ENCODE measurements at places on chromosomes 3 and 15.

GRCh38 chr3:129602730-129603560 lies 3.5 kb downstream of the PLXND1 start:
- no peak for DNase-seq

DNA sequence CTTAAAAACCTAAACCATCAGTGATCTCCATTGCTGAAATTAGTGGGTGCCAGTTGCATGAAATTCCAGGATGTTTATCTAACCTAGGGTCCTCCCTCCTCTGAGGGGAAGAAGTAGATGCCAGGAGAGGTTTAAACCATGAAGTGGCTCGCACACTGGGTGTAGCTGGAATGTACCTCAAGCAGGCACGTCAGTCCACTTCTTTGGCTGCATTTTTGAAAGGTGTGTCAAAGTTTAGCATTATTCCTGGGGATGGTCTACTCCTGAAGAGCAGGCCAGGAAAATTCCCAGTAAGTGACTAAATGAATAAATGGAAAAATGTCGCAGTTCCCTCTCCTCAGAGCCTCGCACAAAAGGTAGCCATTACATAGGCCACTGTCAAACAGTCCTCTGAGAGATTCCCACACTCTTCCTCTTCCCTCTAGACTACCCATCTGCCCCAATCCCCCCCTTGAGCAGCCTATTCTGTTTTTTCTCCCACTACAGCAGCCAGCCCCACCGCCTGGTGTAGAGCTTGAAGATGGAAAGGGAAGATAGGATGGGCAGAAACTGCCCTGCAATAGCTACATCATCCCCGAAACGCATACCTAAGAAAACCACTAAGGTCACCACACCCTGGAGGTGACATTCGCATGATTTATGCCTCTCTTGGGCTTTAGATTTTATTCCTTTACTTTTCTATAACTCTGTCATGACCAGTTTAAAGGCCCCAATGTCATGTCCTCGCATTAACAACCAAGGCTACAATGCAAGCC lies 655 bp upstream of the TMOD3 start:
- DNase-seq = no peak

DNA sequence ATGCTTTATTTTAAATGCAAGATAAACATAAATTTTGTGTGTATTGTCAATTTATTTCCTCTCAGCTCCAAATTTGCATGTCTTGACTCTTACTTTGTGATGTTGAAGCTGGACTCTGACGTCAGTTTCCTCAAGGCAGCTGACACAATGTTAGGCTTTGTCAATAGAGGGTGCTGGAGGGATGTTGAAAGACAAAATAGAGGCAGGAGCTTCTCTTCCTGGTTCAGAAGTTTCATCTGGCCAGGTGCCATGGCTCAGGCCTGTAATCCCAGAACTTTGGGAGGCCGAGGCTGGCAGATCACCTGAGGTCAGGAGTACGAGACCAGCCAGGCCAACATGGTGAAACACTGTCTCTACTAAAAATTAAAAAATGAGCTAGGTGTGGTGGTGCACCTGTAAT lies 408.6 kb downstream of the GBE1 start:
- no peak for DNase-seq

DNA sequence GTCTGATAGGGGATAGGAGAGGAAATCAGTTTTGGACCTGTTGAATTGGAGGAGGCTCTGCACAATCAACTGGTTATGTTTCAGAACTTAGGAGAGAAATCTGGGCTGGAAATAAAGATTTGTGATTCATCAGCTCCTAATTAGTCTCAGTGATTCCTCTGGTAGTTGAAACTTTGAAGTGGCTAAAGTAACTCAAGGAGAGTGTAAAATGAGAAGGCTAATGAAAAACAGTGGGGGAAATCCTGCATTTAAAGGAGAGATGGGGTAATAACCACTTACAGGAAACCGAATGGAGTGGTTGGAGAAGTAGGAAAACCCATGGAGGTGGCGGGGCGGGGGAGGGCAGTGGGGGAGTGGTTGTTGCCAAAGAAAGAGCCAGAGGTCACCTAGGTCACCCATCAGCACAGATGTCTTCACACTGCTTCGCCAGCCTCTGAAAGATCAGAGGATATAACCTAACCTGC lies 32.6 kb downstream of the MAP2K5 start:
- DNase-seq = no peak

DNA sequence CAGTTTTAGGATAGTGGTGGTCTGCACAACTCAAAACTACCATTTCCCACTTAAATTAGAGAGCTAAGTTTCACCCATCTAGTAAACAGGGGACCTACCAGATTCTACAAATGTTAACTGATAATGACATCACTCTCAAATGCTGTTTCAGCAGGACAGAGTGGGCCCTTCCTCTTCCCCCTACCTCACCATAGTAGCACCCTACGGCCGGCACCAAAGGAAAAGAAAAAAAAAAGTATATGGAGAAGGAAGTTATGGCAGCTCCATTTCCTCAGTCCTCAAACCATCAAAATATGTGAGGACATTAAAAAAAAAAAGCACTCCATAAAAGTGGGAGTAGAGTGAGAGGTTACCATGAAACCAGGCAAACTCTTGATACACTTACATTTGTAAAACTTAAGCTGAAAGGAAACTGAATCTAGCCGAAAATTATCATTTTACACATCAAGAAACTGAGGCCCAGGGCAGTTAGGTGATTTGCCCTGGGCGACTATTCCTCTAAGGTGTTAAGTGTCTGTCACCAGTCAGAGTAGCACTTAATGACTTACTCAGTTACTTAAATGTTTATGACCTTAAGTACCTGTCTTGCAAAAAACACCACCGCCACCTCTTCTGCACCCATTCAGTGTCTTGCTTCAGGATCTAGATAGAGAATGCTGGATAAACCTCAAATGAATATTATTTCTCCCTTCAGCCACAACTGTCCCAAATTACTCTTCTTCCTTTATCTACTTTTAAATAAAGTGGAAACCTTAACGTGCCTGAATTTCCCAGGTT lies 2.7 kb downstream of the MSL2 start:
- DNase-seq = no peak

- DNase-seq = no peak
These were observed 449.2 kb upstream of the CFAP20DC start for GRCh38 chr3:59499000-59499399.

DNA sequence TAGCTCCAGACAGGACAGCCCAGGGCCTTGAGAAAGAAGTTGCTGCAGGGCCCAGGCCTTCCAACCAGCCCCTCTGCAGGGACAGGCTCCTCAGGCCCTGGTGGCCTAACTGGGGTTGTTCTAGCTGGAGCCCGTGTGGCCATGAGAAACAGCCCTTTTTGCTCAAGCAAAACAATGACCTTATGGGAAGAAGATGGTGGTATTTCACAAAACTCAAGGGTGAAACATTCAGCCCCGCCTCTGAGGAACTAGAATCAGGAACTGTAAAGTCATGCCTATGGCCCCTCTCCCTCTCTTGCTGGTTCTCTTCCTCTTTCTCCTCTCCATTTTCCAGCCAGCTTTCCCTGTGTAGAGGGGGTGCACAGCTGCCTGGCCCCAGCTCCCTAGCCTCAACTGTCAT lies 273.3 kb downstream of the RPLP1 start:
- DNase-seq = no peak

DNA sequence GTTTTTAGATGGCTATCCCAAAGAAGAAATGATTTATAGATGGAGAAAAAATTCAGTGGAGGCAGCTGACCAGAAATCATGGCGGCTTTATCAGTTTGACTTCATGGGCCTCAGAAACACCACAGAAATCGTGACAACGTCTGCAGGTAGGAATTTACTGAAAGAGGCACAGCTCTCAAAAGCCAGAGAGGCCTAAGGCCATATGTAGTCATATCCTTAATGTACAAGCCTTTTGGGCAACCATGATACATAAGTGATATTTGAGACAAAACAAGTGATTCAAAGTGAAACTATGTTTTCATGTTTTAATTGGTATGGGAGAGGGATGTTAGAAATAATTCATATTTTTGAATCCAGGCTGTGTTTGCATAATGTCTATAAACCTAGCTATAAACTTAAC lies 509.7 kb downstream of the GABRG3 start:
- no peak for DNase-seq

DNA sequence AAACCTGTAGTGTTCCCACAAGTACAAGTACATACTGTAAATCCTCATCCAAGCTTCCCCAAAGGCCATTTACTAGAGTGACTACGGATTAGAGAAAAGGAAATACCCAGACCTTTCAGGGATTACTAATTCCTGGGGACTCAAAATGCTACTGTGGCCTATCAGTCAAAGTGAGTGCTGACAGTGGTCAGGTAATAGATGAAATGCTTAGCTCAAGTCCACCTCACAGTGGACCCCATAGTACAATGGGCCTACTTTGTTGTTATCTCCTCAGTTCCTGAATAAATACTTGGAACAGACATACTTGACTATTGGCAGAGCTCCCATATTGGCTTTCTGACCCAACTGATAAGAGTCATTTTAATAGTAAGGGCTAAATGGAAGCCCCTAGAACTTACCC lies 61.6 kb downstream of the MAP4 start:
- no peak for DNase-seq

DNA sequence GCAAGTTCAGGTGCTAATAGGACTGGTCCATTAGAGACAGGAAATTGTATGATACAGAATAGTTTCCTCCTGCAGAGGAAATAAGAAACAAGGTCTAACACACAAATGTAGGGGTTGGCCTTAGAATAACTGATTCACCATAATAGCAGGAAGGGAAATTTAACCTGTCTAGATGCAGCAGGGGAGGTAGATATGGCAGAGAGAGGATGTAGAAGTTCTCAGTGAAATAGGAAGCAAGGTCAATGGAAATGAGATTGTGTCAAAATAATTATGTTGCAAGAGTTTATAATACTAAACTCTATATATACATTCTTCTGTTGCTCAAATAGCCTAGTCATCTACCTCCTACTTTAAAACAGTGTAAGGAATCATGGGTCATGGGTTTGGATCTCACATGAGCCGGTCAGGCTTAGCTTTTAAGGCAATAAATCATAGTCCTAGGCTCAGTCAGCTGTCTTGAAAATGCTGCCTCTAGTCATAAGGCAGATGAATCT lies 17.0 kb downstream of the BCL2A1 start:
- no peak for DNase-seq

DNA sequence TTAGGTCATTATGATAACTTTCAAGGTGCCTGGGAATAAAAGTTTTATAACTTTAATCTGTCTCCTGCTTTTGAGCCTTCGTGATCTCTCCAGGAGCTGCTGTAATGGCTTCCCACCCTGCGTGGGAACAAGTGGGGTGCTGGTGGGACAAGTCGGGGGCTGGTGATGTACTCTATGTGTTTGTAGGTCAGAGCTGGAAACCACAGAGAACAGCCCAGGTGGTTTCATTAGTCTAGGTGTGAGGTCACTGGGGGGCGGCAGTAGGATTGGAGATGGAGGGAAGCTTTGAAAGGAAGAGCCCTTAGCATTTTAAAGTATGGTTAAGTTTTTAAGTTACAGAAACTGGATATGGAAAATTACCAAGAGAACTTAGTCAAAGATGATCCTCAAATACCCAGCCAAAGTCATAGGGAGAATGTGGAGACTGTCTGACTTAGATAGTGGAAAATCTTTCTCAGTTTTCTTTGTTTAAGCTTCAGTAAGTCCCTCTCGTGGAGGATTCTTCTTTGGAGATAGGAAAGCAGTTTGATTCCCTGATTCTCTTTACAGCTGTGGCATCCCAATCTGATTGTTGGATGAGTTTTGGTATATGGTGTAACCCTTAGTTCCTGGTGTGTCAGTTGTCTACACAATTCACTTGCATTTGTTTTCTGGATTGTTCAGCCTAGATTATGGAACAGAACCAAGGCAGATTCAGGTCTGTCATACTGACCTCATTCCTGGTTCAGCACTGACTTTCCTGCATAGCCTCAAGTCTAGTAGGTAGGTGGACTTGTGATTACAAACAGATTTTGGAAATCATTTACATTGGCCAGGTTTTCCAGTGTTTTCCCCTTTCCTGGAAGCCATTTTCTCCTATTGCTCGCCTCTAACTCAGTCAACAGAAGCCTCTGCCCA lies 115.6 kb downstream of the FNDC3B start:
- DNase-seq = no peak

DNA sequence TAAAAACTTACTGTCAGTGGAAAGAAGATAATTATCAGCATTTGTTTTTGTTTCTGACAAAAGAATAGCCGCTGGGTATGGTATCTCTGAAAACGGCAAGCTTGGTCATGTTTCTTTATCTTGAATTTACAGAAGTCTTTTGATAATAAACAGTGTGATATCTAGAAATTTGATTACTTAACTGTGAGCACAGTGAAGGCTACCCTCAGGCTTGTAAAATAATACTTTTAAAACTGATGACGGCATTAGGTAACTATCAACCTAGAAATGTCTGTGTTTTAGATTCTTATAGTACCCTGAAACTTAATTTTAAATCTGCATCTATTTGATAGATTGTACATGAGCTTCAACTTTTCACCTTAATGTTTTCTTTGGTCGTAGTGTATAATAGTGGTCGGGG lies 43.4 kb downstream of the NSUN3 start:
- no peak for DNase-seq

DNA sequence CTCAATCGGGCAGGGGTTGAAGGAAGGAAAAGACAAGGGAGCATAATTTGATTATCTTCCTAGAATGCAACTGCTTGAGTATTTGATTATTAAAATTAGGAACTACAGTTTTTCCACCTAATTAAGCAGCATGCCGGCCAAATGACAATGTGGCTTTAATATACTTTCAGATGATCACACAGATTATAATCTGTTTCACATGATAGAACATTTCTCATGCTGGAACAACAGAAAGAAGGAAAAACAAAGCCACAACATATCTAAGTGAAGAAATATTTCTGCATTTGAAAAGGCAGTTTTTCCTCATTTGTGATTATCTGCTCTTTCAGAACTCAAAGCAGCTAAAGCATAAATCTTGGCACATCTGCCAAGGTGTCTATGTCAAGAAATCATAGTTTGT lies 82.7 kb downstream of the STRIT1 start:
- DNase-seq = no peak

DNA sequence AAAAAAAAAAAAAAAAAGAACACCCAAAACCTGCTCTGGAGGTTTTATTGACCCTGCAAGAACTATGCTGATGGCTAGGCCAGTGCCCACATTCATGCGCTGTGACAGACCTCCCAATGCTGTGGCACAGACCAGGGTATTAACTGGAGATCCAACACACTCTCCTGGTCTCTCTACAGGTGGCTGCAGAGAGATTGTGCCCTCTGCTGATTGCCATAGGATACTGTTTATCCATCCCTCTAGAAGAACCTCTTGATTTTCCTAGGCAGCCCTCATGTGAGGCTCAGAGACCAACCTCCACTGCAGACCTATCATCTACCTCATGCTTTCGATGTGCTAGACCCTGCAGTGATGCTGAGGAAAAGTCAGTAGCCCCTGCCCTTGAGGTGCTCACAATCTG lies 125.5 kb upstream of the TRIM42 start:
- DNase-seq = no peak

DNA sequence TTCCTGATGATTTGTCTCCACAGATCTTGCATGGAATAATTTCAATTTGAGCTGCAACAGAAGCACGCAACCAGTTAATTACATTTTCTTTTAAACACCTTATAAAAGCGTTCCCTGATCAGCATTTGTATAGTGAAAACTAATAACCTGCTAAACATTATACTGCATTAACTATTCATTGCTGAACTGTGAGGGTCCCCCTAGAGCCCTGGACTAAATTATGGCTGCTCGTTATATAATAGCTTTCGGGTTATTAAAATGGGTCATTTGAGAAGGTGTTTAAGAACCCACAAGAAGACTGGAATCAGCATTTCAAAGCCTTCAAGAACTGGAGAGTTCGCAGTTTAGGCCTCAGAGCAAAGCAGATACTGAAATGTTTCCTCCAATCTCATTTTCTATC lies 52.9 kb upstream of the ICE2 start:
- no peak for DNase-seq

- DNase-seq = no peak
These were observed 451.7 kb downstream of the PYDC2 start for GRCh38 chr3:191912616-191913204.

GRCh38 chr3:10137178-10137577 lies 4.4 kb upstream of the VHL start:
- DNase-seq = no peak

- DNase-seq = no peak
These were observed 114.8 kb downstream of the OXNAD1 start for GRCh38 chr3:16379838-16380237.

Measured in stimulated activated CD4-positive, alpha-beta T cell treated with anti-CD3 and anti-CD28 coated beads, Interleukin-12 subunit alpha, Interleukin-12 subunit beta, amount 100 ng/mL, for 24 hours (primary cell).